ENCODE measurements at places on chromosomes 16 and 17.

DNA sequence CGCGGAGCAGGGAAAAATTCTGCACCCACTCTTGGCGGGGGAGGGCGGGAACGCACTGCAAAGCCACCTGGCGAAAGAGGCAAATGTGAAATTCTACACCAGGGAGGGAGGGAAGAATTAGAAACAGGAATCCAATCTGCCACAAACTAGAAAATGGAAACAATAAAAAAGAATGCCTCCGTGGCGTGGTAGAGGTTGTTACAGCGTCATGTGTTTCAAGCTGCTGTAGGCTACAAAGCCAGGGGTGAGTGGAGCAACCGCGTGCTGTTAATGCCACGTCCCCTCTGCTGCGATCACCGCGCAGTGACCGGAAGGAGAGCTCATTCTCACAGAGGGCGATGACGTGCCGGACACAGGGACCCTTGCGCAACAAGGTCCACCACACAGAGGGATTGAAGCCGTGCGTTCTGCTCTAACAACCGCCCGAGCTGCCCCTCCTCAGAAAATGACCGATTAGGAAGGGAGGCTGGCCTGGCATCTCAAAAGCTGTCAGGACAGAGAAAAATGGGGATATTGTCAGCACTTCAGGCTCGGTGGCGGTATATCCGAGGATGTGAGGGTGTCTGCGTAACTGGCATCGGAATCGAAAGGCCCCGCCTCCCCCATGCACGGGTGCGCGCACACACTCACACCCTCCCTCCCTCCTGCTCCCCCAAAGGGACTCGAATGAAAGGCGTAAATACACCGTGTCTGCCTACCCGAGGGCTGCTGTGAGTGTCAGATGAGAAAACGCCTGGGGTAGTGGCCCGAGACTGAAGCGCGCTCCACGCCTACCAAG lies 70.8 kb upstream of the TNRC6C start:
- peak; percentile 74 for DNase-seq

DNA sequence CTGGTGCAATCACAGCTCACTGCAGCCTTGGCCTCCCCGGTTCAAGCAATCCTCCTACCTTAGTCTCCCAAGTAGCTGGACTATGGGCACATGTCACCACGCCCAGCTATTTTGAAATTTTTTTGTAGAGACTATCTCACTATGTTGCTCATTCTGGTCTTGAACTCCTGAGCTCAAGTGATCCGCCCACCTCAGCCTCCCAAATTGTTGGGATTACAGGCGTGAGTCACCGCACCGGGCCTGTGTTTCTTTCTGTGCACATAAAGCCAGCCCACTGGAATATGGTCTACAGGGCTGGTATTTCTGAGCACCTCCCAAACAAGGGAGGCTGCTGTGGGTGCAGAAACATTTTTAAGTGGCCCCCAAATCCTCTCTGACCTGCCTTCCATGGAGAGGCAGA lies 8.4 kb downstream of the TMEM95 start:
- no peak for DNase-seq

DNA sequence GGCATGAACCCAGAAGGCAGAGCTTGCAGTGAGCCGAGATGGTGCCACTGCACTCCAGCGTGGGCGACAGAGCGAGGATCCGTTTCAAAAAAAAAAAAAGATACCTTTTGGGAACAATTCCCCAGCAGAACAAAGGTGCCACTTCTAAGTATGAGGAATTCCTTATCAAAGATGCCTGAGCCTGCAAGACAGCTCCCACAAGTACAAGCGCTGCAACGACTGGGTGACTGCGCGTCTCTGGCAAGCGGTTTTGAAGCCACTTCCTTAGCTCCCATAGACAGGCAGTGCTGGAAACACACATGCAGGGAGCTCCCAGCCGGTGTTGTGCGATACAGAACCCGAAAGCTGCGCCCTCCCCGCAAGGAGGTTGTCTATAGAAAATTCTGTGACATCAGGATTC lies 60.5 kb downstream of the ADCY9 start:
- DNase-seq = no peak

DNA sequence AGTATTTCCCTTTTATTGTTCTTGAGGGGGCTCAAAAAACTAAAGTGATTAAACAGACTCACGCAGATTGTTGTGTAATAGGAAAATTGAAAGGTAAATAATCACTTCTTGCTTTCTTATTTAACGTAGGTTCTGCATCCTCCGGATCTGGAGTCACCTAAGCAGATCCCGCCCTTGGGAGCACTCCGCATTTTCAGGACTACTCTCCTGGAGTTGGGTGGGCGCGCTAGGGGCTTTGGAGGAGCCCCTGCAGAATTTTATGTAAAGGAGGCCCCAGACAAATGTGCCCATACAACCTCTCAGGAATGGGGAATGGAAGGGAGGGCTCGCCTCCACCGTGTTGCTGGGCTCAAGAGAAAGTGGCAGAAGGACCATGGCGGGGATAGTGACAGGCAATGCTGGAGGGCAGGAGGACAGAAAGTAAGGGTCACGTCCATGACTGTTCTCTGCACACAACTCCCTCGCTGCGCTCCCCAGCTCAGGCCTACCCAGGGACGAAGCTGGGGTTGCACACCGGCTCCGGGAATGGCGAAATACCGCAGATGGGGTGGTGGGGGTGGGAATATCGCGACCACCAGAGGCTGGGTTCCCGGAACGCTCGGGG lies 8.3 kb downstream of the MT2A start:
- no peak for DNase-seq

DNA sequence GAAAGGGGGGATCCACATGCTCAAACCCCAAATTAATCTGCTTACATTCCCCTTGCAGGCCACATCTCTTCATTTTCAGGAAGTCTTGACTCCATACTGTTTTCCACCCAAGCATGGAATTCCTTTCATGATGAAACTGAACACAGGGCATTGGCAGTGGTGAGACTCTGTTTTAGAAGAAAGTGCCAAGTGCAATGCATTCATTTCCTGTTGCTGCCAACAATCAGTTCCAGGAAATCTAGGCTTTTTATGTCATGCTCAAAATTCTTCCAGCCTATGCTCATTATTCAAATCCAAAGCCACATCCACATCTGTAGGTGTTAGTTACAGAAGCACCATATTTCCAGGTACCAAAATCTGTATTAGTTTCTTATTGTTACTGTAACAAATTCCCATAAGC lies 4.1 kb downstream of the CCL2 start:
- no peak for DNase-seq

GRCh38 chr16:1012135-1012534 lies 30.6 kb downstream of the SOX8 start:
- no peak for DNase-seq

GRCh38 chr16:50830698-50831097 lies 88.8 kb downstream of the CYLD start:
- no peak for DNase-seq

- no peak for DNase-seq
These were observed 74.7 kb upstream of the CDH11 start for GRCh38 chr16:65196420-65197075.

- no peak for DNase-seq
These were observed 450.3 kb downstream of the SHISA9 start for GRCh38 chr16:13351601-13352217.

- no peak for DNase-seq
These were observed 281.6 kb upstream of the CCL2 start for GRCh38 chr17:33973491-33973890.

DNA sequence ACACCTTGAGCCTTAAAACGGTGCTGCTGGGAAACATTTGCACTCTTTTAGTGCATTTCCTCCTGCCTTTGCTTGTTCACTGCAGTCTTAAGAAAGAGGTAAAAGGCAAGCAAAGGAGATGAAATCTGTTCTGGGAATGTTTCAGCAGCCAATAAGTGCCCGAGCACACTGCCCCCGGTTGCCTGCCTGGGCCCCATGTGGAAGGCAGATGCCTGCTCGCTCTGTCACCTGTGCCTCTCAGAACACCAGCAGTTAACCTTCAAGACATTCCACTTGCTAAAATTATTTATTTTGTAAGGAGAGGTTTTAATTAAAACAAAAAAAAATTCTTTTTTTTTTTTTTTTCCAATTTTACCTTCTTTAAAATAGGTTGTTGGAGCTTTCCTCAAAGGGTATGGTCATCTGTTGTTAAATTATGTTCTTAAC lies 4.4 kb downstream of the SOX9 start:
- no peak for DNase-seq

DNA sequence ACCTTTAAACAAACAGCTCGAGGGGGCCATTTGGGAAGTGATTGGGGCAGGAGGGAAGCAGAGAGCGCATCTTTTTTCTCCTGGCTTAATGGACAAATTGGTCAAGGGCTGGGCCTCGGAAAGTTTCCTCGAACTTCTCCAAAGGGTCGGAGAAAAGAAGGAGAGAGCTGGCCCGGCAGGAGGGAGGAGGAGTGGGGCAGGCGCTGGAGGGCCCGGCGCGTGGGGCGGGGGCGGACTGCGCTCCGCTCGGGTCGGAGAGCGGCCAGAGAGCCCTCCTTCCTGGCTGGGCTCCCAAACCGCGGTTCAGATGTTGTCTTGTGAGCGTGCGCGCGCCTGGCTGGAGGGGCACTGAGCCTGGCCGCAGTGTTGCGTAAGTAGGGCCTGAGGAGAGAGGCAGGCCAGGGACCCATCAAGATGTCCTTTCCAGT lies 1.2 kb downstream of the MMP2 start:
- no peak for DNase-seq

- no peak for DNase-seq
These were observed 2.5 kb downstream of the KNOP1 start for GRCh38 chr16:19715566-19715965.

- DNase-seq = no peak
These were observed 9.6 kb upstream of the CPD start for GRCh38 chr17:30368912-30369720.

- no peak for DNase-seq
These were observed 312.9 kb downstream of the SNX29 start for GRCh38 chr16:12289175-12290063.

- DNase-seq = no peak
These were observed 134.3 kb downstream of the PPM1E start for GRCh38 chr17:58889928-58890327.

DNA sequence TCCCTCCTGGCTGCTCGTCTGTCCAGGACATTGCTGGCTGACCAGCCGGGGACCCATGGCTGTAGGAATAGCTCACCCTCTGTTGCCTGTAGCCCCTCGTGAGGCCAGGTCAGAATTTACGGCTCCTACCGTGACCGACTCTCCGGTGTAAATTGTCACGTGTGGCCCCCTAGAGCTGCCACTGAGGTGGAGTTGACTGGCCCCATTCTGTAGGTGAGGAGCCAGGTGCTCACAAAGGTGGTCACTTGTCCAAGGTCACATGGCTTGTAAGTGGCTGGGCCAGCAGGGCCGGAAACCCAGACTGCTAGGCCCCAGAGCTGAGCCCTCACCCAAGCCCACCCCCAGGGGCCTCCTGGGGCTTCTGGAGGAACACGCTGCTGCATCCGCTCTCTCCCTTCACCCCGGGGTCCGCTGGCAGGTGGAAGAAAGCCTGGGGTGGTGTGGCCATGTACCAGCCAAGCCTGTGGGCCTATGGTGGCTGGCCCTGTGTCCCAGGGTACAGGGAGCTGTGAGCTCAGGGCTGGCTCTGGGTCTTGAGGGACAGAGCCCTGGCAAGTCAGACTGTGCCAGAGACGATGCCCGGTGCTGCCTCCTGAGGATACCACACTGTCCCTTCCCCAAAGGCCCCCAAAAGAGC lies 120.7 kb downstream of the RAB11FIP4 start:
- DNase-seq = no peak

GRCh38 chr16:62872339-62872738 lies 836.1 kb upstream of the CDH8 start:
- no peak for DNase-seq

GRCh38 chr17:79835953-79836509 lies 3.2 kb downstream of the CBX4 start:
- DNase-seq = no peak

All from activated naive CD4-positive, alpha-beta T cell treated with anti-CD3 and anti-CD28 coated beads for 36 hours (primary cell).